NCI-H2107 (cell line): ENCODE measurements at places on chromosomes 11 and 22.
A peak's percentile ranks its signal among the peaks of the same experiment; 100 is the strongest.

- no peak for DNase-seq
Observed at GRCh38 chr11:9669954-9670353, 6.1 kb downstream of the SWAP70 start.

DNA sequence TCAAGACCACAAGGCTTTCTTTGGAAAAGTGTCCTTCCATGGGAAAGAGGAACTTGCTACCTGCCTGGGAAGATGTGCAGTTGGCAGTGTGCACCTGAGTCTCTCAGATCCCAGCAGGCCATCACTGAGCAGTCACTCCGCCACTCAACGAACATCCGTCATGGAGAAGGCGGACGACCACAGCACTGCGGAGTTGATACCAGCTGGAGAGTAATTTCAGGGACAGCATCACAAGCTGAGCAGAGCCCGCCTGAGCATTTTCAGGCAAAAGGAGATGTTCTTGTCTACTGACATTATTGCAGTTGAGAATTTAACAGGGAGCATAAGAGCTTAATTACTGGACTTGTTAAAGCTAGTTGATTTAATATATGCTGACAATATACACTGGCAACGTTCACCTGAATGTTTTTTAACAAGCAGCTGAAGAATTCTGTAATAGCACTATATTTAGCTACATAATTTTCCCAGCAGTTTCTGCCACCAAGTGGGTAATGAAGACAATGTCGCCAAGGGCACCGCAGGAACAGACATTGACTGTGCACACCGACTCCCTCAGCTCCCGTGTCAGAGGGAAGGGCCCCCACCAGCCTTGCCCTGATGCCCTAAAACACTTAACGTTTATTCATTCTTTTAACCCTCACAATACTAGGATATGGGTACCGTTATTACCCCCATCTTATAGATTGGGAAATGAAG, 52.4 kb upstream of the ARFGAP3 start:
- DNase-seq = no peak

DNA sequence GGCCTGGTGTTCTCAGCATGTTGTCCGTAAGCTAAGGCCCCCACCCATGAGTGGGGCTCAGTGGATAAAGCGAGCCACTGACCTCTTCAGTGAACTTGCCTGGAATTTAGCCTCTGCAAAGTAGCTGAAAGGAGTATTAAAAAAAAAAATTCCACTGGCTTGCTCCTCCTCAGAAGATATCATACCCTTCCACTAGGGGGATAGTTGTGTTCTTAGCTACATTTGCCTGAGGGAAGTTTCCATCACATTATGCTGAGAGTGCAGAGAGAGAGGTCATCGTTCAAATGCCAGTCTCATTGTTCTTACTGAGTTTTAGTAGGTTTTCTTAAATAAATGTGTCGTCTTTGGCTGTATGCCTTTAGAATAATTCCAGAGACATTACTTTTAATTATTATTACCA, 879.7 kb downstream of the JRKL start:
- DNase-seq = no peak

DNA sequence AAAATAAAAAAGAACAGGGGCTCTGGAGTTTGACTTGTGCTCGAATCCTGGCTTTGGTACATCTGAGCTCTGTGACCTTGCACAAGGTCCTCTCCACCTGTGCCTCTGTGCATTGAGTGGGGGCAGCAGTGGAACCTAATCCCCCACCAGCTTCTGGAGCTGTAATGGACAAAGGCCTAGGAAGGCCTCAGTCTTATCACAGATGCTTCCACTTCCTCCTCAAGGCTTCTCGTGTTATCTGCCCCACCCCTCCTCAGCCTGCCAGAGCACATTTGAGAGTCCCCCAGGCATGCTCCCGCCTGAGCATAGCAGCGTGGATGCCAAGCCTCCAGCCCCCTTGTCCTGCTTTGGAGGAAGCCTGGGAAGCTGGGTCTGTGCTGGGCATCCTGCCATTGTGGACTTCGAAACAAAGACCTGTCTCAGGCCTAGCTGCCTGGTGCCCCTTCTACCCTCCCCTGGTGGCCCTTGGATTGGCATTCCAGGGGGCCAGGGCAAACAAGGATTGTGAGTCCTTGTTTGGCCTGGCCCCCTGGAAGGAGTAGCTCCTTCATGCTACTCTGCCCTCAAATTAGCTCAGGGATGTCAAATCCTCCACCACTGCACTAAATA, 15.0 kb downstream of the SLC35E4 start:
- no peak for DNase-seq

DNA sequence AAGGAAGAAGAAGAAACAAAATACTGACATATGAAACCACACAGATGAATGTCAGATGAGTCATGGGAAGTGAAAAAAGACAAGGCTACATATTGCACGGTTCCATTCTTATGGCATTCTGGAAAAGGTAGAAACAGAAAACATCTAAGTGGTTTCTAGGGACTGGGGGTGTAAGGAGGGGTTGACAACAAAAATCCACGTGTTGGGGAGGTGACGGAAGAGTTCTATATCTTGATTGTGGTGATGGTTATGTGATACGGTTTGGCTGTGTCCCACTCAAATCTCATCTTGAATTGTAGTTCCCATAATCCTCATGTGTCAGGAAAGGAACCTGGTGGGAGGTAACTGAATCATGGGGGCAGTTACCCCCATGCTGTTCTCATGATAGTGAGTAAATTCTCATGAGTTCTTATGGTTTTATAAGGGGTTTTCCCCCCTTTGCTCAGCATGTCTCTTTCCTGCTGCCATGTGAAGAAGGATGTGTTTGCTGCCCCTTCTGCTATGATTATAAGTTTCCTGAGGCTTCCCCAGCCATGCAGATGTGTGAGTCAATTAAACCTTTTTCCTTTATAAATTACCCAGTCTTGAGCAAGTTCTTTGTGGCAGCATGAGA, 6.4 kb upstream of the ARFGAP3 start:
- DNase-seq = no peak

GRCh38 chr11:44842220-44842619, 108.5 kb downstream of the TP53I11 start:
- DNase-seq = no peak

DNA sequence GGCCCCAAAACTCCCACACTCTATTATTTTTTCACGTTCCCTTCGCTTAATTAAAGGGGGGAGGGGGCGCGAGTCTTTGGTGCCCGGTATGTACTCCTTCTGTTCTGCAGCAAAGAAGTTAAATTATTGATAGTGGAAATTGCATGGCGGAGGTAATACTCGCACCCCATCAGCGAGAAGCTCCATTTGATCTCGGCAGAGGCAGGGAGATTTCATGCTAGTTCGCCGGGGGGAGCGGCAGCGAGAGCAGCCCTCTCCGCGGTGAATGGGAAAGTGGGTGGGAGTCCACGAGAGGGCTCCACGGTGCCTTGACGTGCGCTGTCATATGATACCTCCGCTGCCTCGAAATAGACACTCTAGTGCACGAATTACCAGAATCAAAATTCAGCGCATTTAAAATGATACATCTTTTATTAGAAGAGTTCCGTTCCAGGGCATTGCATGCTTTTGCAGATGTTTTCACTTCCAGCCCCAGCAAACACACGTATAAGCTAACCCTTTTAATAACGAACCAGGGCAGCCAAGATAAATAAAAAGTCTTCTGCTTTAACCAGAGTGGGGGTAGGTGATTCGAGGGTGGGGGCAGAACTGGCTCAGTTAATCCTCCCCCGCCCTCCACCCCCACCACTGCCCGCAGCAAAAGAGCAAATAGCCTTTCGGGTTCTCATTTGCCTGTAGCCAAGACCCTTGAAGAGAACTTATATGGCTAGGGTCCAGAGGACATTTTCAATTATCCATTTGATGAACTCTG, 1.3 kb upstream of the BDNF start:
- DNase-seq = no peak

DNA sequence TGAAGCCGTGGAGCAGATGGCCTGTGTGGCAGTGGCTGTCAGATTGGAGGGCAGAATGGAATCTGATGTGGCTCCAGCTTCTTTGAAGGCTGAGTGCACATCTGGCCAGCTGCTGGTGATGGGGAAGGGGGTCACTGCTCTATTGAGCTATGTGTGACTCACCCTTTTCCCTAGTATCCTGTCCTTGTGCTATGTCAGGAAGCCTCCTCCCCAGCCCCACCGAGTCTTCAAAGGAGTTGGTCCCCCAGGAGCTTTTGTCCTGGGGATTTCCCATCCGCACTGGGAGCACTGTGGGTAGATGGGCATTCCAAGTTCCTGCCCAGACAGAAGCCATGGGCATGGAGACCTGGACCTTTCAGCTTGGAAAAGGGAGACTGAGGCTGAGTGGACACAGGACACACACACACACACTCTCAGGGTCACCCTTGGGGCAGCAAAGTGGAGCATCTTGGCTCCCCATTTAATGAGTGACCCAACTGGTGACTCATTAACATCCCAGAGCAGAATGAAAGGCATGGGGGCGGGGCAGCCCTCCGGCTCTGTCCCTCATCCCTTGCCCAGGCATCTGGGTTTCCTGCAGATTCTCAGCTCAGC, 3.3 kb downstream of the SERPINH1 start:
- no peak for DNase-seq

GRCh38 chr22:48492366-48493320, 1335.0 kb downstream of the BRD1 start:
- no peak for DNase-seq

DNA sequence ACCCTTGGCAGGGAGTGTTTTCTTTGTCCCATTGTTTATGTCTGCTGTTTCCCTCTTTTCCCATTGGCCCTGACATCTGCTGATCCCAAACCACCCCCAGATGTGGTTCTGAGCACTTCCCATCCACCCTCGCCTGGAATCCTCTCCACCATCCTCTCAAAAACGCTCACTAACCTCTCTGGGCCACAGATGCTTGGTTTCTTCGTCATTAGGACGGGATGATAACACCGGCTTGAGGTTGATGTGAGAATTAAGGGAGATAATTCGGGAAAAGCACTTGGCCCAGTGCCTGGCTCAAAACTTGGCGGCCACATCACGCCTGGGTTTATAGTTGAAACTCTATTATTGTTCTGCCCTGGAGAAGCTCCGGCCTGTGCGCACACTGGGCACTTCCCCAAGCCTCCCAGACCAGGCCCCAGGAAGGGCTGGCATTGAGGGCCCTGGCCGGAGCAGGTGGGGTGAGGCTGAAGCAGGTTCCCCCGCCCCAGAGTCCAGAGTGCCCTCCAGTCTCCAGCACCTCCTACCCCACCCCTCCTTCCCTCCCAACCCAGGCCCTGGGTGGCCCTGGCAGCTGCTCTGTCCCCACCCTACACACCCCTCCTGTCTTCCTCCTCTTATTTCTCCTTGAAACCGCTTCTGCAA, 63.7 kb downstream of the CYTH4 start:
- DNase-seq = no peak

- DNase-seq = no peak
Observed at GRCh38 chr11:76174330-76174729, 32.0 kb downstream of the WNT11 start.

DNA sequence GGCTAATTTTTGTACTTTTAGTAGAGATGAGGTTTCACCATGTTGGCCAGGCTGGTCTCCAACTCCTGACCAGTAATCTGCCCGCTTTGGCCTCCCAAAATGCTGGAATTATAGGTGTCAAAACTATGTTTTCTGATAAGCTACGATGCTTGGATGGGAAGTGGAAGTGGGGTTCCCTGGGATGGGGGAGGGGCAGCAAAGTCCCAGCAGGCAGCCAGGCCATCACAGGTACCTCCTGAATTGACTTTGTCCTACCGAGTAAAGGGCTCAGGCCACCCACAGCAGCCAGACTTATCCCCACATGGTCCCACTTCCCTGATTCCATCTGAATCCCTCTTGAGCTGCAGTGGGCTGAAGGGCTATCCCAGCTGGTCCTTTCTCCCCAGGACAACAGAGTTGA, 6.9 kb downstream of the FTH1 start:
- no peak for DNase-seq

GRCh38 chr11:104823657-104824056, 74.6 kb downstream of the CASP12 start:
- no peak for DNase-seq

DNA sequence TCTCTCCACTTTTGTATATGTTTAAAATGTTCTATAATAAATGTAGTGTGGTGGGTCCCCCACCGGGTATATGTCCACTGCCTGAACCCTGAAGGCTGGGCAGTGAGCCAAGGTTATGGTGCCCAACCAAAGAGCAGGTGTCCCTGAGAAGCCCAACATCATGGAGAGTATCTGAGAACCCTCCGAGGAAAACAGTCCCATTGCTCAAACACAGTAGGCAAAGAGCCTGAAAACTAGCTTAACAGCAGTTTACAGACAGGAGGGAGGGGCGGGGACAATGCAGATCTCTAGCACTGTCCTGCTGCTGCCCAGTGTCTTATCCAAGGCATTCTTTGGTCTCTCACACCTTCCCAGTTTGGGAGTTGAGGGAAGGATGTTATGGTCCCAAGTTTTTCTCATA, 91.0 kb downstream of the TMPRSS5 start:
- peak; percentile 5 for DNase-seq

DNA sequence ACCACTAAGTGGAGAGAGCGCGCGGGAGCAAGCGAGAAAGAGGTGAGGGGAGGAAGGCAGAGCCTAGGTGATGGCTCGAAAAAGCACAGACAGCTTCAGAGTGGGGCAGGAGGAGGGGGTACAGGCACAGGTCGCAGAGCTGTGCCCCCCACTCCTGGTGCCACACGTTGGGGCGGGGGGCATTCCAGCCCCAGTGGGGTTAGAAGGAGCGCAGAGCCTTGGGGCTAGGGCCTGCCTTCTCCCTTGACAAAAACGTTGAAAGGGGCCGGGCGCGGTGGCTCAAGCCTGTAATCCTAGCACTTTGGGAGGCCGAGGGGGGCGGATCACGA, 41.6 kb upstream of the ISX start:
- no peak for DNase-seq
